Gastrocnemius medialis (tissue), 4 donors: ENCODE measurements at places on chromosomes 1 and 21.
A peak's percentile ranks its signal among the peaks of the same experiment; 100 is the strongest.

DNA sequence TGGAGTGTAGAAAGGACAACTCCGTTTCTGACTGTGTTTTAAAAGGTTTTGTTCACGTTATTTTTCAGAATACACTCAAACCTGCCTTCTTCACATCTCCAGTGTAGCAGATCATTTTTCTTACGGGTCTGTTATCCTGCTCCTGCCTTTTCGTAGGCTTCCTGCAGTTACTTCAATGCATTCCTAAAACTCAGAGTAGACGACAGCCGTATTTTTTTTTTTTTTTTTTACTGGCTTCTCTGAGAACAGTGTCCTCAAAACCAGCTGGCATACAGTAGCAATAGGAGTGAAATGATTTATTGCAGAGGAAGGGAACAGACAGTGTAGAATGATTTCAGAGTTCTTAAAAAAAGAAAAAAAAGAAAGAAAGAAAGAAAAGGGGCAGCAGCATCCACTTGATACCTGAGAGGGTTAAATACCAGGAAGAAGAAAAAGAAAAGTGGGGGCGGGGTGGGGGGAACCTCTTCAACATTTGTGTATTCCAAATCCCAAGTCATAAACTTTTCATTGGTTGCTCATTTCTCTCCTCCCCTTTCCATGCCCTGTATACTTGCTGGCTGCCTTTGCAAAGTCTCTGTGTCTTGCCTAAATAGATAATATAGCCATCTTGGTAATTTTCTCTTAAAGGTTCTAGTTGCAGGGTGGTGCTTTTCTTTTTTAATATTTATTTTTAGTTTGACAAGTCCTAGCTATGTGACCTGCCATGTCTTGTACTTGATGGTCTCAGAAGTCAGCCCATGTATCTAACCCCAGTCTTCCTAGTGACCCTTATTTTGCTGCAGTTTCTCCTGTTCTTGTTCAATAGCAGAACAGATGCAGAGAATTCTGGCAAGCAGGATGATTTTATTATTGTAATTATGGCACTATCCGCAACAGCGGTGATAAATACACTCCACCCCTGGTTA is 2.8 kb downstream of the TGFB2 start:
- no peak for DNase-seq

- DNase-seq = no peak
Observed at GRCh38 chr1:18015719-18016118, 91.9 kb upstream of the IGSF21 start.

DNA sequence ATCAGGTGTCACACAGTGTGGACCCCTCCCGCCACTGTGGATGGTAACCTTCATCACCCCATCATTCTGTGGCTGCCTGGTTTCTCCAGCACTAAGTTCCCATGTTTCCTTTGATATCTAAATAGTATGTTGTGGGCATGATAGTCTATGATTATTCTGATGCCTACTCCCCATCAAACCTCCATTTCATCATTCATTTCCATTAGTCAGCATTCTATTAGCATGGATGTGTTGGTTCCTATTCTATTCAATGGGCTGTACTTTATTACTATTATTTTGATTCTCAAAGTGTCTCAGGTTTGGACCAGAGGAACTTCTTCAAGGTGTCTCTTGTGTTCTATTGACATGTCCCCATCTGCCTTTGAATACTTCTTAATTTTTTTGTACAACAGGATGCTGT is 112.0 kb downstream of the DISC1 start:
- DNase-seq = no peak

- no peak for DNase-seq
Observed at GRCh38 chr1:94283462-94283861, 46.1 kb upstream of the ARHGAP29 start.

DNA sequence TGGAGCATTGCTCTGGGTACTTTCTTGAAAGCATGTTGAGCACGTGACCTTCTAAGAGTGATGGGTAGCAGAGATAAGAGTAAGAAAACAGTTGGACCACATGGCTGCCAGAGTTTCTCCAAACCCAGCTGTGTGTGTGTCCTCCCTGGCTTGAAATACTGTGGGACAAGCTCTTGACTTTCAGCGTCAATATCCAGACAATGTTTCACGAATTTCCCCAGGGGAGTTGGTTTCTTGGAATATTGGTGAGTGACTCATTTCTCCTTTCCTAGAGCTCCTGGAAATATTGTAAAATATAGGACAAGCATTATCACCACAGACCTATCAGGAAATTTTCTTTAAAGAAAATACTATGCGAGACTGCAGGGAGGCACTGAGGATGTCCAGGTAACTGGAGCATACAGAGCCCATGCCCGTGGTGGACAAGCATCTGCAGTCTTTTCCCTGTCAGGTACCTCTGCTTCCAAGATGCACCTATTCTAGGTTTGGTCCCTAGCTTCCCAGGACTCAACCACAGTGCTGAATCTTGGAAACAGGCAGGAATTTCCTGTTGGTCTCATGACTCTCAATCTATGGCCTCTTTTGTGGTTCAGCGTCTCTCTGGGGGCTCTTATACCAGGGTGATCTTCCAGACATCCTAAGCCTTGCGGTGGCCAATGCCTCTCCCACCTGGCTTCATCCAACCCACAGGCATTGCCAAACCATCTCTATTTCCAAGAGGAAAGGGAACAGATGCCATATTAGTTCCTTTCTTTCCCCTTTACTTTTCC is 67.4 kb downstream of the KCNJ6 start:
- no peak for DNase-seq

DNA sequence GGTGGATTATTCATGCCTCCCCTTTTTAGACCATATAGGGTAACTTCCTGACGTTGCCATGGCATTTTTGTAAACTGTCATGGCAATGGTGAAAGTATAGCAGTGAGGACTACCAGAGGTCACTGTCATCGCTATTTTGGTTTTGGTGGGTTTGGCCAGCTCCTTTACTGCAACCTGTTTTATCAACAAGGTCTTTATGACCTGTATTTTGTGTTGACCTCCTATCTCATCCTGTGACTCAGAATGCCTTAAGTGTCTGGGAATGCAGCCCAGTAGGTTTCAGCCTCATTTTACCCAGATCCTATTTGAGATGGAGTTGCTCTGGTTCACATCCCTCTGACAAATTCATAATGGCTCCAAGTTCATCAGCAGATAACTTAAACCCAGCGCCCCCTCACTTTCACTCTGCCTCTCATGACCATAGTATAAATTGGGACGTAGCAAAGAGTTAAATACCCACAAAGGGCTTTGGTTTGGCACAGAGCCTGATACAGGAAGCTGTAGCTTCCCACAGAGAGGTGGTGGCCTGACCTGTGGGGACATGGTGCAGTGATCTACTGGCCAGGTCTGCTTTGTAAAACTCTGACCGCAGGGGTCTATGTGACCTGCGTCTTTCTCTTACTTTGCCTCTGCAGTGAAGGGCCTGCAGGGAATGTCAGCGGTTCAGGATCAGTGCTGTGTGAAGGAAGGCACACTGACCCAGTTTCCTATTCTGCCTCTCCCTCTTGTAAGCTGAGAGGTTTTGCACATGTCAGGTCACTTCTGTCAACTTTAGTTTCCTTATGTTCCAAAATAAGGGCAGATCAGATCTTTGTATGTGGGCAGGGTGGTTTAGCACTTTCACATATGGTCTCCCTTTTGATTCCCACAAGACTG is 78.1 kb upstream of the ZNF644 start:
- DNase-seq = no peak

- no peak for DNase-seq
Observed at GRCh38 chr21:29033871-29034270, 9.4 kb downstream of the USP16 start.

DNA sequence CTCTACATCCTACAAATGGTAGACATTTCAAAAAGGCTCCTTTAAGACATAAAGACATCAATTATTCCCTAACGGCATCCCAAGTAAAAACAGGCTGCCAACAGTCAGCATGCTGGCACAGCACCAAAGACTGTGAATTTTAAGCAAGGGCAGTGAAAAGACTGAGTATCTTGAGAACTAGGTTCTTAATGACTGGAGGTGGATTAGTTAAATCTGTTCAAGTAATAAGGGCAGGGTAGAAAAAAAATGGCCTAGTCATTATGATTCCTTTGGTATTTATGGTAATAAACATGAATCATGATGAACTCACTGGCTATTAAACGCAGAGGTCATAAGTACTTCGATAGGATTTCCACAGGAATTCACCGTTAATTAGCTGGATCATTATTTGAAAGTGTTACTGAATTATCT is 75.2 kb downstream of the KIFAP3 start:
- peak; percentile 11 for DNase-seq

- no peak for DNase-seq
Observed at GRCh38 chr1:75492011-75492410, 118.9 kb downstream of the SLC44A5 start.

DNA sequence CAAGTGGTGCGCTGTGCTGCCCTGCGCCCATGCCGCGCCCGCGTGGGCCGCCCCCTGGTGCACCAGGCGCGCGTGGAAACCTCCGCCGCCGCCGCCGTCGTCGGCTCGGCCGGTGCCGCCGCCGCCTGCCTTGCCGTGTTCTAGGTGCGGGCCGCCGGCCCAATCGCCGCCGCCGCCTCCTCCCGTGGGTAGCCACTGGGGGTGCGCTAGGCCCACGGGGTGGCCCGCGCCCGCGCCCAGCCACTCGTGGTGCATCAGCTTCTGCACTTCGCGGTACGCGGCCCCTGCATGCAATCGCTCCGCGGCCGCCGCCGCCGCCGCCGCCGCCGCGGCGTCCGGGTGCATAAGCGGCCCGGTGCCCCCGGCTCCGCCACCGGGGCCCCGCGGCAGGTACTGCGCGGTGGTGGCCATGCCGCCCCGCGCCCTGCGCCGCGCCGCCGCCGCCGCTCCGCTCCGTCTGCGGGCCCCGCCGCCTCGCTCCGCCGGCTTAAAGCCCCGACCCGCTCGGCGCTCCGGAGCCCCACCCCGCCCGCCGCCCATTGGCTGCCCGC is at the start of gene POU3F1:
POU3F1 (minus strand) TSS at position 461 of the 551 bp plus-strand sequence; CDS start at position 411, 50 bp downstream.
- no peak for DNase-seq

DNA sequence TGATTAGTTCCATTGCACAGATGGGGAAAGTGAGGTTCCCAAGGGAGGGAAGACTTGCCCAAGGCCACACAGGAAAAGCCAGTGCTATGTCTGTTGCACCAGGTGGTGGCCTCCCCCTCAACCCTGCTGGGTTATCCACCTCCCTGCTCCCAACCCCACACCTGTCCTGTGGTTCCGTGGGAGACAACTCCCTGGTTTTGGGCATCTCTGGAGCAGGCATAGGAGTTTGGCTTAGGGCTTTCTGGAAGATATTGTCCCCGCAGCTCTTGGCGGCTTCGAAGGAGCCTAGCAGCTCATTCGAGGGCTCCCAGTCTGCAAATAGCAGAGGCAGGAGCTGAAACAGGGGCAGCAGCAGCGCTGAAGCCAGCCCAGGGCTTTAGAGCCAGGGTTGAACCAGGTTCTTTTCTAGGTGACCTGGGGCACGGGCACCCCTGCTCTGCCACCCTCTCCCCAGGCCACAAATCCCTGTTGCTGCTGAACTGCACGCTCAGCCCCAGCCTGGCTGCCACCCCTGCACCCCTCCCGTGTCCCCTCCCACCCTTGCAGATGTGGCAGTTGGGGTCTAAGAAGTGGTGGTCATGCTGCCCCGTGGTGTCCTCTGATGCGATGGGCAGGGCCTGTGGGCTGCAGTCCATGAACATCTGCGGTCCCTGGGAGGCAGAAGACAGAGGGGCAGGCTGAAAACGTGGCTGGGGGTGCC is 22.1 kb downstream of the SPOCD1 start:
- no peak for DNase-seq

DNA sequence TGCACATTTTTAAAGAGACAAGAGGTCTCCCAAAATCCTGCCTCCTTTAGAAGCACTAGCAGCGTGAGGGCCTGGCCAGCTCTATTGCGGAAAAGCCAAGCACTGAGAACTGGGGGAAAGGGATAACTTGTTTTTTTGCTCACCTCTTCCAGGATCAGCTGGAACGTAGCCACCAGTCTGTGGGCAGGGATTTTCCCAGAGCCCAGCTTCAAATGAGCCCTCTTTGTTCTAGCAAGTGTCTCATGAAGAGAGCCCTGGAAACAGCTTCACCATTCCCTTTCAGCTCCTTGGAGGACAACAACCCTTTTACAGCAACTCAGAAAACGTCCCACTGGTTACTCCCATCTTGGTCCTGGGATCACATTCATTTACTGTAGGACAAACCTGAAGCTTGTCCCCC is 195.4 kb downstream of the LMX1A start:
- no peak for DNase-seq

DNA sequence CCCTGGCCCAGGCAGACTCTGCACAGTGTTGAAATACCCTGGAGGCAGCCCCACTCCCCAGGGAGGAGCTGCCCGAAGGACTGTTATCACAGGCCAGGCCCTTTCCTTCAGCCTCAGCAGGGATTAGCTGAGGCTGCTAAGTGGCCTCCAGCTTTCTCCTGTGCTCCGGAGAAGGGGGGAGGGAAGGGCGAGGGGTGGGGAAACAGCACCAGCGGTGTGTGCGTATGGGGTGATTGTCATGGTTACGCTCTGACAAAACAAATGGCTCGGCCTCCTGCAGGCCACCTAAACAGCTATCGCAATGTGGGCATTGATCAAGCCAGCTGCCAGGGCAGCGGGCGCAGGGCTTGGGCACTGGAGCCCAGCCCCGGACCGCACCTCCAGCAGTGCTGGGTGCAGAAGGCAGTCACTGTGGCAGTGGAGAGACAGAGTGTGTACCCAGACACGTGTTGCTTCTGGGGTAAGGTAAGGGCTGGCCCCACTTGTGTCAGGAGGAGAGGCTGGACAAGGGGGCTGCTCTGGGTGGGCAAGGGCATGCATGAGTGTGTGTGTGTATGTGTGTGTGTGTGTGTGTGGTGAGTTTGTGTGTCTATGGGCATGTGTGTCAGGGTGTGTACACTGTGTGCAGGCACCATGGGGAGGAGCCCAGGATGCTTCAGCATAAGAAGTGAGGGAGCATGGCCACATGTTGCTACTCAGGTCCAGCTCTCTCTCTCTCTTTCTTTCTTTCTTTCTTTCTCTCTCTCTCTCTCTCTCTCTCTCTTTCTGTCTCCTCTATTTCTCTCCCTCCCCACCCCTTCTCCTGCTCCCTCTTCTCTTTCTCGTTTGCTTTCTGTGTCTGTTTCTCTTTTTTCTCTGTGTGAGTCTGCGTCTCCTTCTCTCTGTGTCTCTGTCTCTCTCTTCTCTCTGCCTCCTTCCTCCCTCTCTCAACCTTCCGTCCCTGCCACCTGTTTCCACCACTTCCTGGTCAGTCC is at the start of gene VWA5B1:
VWA5B1 (plus strand) TSS at position 252 of the 974 bp plus-strand sequence. CDS start 19,727 bp downstream, outside the sequence.
- no peak for DNase-seq

- no peak for DNase-seq
Observed at GRCh38 chr1:222404710-222405109, 143.2 kb downstream of the HHIPL2 start.

- no peak for DNase-seq
Observed at GRCh38 chr1:230216896-230217295, 149.9 kb downstream of the GALNT2 start.

GRCh38 chr21:45845770-45846090 is 135.8 kb upstream of the COL6A1 start:
- DNase-seq = no peak

- no peak for DNase-seq
Observed at GRCh38 chr1:188719735-188720134, 1757.9 kb downstream of the BRINP3 start.

DNA sequence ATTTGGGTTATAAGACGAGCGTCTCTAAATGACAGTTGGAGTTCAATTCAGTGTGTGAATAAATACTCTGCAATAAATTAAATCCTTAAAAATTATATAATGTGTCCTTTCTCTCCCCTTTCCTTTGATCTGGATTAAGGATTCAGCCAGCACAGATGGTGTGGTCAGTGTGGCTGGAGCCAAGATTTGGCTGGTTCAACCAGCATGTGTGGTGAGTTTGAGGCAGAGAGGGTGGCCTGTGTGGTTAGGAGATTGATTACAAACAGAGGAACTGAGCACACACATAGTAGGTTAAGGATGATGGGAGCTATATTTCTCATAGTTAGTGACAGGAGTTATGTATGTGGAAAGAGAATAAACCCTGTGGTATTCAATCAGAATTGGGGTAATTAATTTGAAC is 14.2 kb upstream of the AMIGO1 start:
- no peak for DNase-seq

- DNase-seq = no peak
Observed at GRCh38 chr21:29669416-29669815, 270.4 kb downstream of the GRIK1 start.
